ENCODE measurements at places on chromosomes 2 and 18.

DNA sequence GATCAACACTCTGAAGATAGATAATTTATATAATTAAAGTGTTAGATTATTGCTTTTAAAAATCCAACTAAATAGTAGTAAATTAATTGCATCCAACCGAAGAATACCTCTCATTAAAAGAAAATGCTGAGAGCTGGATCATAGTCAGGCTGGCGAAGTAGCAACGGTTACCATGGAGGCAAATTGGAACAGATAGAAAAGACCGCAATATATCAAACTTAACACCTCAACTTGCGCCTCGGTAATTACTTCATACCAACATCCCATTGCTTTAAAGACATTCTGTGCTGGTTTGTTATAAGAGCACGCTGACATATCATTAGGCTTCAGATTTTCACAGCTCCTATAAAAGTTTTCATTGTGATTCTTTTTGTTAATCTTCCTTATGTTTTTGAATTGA lies 183.8 kb upstream of the ZC3H15 start:
- no peak for DNase-seq

DNA sequence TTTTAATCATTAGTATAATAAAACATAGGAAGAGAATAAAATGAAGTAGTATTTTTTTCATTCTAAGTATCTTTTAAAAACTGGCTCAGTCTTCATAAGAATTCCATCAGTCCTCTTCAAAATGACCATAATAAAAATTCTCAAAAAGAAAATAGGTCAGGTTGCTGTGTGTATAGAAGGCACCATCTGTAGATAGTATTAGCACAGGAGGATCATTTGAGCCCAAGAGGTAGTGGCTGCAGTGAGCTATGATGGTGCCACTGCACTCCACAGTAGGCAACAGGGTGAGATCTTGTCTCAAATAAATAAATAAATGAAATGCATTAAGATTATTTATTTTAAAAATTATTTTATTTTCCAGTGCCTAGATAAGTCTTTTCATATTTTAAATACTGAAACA lies 475.8 kb downstream of the ZNF804A start:
- no peak for DNase-seq

DNA sequence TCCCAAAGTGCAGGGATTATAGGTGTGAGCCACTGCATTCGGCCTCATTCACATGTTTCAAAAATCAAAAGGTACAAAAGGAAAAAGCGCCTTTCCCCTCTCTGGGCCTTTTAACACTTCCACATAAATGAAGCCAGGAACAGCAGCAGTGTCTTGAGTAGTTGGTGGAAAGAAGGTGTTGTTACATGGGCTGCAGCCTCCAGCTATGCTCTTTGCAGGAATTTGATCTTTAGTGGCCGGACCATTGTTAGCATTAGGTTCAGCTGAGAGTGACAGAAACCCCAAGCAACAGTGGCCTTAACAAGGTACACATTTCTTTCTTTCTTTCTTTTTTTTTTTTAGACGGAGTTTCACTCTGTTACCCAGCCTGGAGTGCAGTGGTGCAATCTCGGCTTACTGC lies 59.1 kb downstream of the HS6ST1 start:
- no peak for DNase-seq

DNA sequence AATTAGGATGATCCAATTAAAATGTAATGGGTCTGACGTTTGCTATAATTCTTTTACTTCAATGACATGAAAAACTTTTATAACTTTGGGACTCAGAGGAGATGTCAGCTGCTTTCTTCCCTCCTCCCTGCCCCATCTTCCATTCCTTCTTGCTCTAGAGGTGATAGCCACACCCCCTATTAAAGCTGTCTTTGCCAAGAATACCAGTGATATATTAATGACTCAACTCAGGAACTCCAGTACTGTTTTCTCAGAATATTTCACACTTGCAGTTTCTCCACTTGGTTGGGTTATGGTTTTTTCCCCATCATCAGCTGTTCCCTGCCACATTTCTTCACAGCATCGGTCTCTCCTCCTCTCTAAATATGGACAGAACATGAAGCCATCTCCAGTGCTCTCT lies 184.0 kb downstream of the KCNE4 start:
- DNase-seq: no peak

GRCh38 chr2:187150670-187151069 lies 297.4 kb downstream of the CALCRL start:
- DNase-seq: no peak

DNA sequence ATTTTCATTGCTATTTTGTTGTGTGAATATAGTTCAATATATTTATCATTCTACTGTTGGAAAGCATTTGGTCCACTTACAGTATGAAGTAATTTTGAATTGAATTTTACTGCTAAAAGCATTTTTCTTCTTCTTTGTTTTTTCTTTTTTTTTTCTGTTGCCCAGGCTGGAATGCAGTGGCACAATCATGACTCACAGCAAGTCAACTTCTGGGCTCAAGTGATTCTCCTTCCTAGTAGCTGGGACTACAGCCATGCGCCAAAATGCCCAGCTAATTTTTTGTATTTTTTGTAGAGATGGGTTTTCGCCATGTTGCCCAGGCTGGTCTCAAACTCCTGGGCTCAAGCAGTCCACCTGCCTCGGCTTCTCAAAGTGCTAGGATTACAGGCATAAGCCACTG lies 2.4 kb upstream of the ETAA1 start:
- no peak for DNase-seq

DNA sequence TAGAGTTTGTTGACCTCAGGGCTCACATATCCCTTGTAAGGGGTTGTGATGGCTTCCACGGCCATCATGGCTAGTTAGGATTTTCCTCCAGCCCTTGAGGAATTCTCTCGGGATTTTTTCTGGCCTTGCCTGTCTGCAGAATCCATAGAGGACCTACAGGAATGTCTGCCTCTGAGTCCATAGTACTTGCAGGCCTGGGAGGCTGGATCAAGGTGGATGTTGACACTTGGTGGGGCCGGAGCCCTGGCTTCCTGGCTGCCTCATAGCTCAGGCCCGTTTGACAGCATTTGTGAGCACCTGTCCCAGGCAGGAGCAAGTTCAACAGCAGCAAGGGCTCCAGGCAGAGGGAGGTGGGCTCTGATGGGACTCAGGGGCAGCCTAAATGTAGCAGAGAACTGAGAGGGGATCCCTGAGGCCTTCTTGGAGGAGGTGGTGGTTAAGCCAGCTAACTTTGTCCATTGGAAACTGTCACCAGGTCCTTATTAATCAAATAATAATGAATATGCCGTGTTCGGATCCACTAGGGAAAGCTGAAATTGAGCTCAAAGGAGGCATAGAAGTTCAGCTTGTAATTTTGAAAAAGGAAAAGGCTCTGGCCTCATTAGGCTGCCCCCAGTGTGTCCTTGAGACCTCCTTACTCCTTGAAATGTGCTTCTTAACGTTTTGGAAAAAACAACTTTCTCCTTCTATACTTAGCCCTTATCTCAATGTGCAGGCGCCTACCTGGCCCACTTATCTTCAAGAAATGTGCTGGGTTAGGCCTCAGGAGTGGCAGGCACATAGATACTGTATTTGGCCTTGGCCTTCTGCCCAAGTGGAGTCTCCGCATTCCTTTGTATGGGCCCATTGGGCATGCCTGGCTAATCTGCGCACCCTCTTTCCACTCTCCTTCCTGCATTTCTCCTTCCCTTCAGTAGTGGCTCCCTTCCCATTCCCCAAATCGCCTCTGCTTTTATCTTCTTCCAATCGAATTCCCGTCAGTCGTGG lies 66.9 kb downstream of the HPCAL1 start:
- DNase-seq: no peak

GRCh38 chr2:153470867-153471266 lies 7.7 kb downstream of the RPRM start:
- DNase-seq: no peak

DNA sequence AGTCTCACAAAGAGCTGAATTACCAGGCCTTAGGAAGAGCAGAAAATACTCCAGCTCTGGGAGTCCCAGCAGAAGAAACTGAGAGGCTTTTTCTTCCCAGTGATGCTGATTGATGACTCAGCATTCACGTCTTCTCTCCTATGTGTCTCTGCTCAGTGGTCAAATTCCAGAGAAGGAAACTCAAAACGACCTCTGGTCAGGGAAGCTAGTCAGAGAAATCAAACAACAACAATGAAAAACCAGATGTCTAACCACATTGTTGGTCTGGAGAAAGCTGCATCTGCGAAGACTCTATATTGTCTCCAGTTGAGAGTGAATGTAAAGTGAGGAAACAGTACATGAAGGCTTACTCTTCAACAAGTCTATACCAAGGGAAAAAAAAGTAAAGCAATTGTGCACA lies 28.6 kb upstream of the CERS6 start:
- DNase-seq: no peak

DNA sequence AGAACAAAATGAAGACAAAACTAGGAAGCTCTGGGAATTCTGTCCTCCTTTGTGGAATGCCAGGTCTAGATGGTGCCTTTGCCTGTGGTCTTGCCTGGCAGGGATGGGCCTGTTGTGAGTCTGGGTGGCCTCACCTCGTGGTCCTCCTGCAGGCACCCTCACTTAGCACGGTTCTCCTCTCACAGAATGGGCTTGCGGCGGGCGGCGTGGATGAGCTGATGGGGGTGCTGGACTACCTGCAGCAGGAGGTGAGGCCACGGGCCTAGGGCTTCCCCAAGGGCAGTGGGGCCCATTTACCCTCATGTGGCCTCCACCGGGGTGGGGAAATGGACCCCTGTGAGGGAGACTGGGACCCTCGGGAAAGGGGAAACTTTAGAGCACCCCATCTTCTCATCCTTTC lies 42.3 kb downstream of the PLB1 start:
- DNase-seq: no peak

DNA sequence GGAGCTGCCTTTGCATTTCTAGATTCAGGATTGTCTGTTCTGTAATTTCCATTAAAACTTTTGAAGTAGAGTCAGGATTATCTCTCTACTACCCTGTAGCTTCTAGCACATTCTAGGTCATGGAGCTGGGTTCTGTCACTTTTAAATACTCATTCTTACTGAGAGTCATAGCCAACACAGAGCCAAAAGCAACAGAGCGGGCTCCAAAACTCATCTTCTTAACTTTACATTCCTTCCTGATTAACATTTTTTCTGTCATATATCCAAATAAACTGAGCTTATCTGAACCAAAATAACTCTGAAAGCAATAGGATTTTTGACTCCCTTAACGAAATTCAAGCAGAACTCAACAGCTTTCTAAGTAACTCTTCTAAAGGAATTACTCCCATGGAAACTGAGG lies 12.9 kb downstream of the PREPL start:
- no peak for DNase-seq

- no peak for DNase-seq
These were observed 150.0 kb downstream of the DYSF start for GRCh38 chr2:71603311-71603811.

GRCh38 chr18:68461481-68462018 lies 253.4 kb downstream of the TMX3 start:
- DNase-seq: no peak

DNA sequence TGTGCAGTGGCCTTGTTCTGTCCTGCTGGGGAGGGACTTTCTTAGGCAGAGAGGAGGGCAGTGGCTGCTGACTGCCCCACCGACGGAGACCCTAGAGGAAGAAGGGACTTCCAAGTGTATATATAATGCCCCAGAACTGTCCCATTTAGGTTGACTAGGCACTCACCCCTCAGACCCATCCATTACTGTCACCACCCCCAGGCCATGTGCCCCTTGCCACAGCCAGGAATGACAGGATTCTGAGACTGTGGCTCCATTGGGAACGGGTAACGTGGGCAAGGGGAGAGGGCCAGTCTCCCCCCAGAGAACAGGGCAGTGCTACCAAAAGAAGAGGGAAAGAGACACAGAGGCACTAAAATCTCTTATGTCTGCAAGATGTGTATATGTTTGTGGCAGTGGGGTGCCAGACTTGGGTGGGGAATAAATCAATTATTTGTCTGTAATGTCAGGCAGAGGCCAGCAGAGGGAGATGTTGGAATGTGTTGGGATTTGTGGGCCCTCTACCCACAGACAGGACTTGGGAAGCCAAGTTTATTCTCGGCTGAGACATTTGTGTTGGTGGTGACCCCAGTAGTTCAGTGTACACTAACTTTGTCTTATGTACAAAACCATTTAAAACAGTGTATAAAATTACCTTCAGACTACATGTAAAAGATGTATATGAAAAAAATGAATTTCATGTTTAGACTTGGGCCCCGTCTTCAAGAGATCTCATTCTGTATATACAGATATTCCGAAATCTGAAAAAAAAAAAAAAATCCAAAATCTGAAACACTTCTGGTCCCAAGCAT lies 24.0 kb upstream of the TMEM37 start:
- no peak for DNase-seq

DNA sequence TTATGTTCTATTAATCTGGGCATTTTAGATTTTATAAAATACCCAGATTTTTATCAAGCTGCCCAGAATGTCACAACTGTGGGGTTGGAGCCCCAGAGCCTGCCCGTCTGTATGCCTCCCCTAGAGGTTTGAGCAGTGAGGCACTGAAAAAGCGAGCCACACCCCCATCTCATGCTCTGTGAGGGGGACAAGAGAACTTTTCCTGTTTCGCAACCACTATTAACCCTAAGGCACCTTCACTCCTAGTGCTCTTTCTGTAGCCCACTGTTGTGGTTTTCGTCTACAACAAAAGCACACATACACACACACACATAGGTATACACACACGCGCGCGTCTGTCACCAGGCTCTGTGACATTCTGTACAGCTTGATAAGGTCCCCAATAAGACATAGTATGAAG lies 38.0 kb downstream of the DCDC2C start:
- DNase-seq: no peak

DNA sequence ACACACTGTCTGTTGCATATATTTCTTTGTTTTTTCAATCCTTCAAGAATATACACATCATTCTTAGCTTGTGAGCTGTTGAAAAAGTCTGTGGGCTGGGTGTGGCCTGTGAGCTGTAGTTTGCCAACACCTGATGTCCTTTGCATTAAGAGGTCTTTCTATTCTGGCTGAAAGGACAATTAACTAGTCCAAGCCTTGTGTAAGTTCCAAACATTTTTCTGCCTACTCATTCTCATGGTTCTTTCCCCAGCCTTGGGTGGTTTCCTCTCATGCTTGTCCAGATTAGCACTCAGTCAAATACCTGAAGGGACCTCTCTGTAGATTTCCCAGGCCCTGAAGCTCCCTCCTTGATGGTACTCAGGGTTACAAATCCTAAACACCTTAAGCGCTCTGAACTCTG lies 57.8 kb upstream of the NABP1 start:
- no peak for DNase-seq

GRCh38 chr18:32378705-32379104 lies 92.0 kb downstream of the GAREM1 start:
- no peak for DNase-seq

- DNase-seq: no peak
These were observed 143.6 kb downstream of the CCDC148 start for GRCh38 chr2:158312981-158313380.

- no peak for DNase-seq
These were observed 1.2 kb downstream of the RAB12 start for GRCh38 chr18:8610459-8610851.

- no peak for DNase-seq
These were observed 171.2 kb upstream of the MYO3B start for GRCh38 chr2:170006587-170007325.

DNA sequence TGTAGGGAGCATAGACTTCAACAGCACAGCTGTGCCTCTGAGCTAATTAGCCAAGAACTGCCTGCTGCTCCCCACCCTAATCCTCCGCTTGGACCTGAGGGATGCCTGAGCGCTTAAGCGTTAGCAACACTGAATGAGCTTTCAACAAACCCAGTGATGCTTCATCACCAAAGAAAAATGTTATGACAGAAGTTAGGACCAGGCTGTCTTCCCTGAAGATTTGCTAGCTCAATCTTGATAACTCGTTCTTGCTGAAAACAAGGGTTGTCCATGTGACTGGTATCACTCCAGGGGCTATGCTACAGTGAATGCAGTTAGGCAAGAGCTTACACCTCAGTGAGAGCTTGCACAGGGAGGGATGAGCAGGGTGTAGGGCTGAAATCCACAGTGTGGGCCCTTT lies 190.7 kb upstream of the SIX2 start:
- DNase-seq: no peak

All from epithelial cell of prostate (primary cell).